ENCODE measurements at places on chromosomes 12 and 14.

DNA sequence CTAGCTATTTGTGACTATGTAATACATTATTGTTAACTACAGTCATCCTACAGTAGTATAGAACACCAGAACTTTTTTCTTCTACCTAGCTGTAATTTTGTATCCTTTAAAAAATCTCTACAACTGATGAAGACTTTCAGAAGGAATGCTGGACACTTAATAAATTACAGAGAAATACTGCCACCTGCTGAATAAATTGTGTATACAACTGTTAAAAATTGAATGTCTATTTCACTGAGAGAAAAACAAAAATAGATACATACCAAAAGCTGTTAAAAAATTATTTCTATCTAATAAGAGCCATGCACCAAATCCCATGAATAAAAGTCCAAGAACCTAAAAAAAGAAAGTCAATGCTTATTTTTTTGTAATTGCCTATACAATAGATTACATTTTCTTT lies 6.6 kb downstream of the TSPAN19 start:
- DNase-seq = no peak

DNA sequence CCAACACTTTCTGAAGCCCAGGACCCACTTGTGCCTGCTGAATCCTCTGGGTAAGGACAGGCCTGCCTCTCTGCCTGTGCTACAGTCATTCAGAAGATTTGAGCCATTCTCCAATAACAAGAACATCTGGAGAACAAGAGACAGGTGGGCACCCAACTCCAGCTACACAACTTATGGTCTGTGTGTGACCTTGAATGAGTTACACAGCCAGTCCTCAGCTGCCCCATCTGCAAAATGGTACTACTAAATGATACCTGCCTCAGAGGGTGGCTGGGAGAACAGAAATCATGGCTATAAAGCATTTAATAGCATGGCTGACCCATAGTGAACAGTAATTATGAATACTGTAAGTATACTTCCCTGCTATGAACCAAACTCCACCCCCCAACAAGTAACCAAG lies 4.2 kb downstream of the CKAP4 start:
- DNase-seq = no peak

GRCh38 chr12:75439930-75440329 lies 40.6 kb upstream of the GLIPR1 start:
- no peak for DNase-seq

DNA sequence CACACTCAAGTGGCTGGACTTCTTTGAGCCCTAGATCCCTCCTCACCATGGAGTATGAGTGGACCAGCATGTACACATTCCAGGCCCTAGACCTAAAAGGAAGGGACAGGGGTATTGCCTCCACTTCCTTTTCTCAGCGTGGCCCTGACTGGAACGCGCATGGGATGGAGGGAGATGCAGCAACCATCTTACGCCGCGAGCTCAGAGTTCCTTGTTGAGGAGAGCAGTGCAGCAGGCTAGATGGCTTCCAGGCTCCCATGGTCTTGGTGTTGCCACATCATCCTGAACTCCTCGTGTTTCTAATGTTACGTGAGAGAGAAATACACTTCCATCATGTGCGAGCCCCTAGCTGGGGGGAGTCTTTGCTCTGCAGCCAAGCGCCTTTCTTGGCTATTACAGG lies 61.8 kb upstream of the DIO3 start:
- DNase-seq = no peak

GRCh38 chr12:47139000-47139681 lies 59.4 kb upstream of the AMIGO2 start:
- no peak for DNase-seq

- no peak for DNase-seq
Measured at GRCh38 chr14:95713596-95714371, at the start of gene TCL1A. TCL1A (minus strand) TSS chr14:95714125; CDS start chr14:95714066, 59 bp downstream.

GRCh38 chr14:94542111-94542810 lies 19.0 kb upstream of the SERPINA4 start:
- no peak for DNase-seq

- DNase-seq = peak; percentile 14
Measured at GRCh38 chr14:105851716-105852377, 325.5 kb downstream of the TMEM121 start.

- no peak for DNase-seq
Measured at GRCh38 chr12:78442454-78442801, 422.1 kb upstream of the SYT1 start.

GRCh38 chr12:125696054-125696453 lies 630.8 kb downstream of the AACS start:
- DNase-seq = no peak

GRCh38 chr12:132445884-132446632 lies 43.9 kb upstream of the FBRSL1 start:
- DNase-seq = peak; percentile 83

DNA sequence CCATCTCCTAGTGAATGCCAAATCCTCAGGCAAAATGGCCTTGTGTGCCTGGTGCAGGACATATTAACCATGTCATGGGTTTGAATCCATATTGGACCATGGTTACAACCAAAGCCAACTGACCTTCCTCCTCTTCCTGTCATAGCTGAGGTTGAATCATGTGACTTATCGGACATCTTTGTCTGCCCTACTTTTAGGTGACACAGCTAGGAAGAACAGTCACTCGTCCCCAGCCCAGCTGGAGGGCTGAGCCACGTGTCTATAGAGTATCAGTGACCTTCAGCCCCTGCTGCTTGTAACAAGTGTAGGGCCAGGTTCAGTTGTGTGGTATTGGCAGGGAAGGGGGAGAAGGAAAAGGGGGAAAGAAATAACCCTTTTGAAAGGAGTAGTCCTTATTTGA lies 225.2 kb downstream of the KTN1 start:
- no peak for DNase-seq

- no peak for DNase-seq
Measured at GRCh38 chr12:80053051-80053790, 46.1 kb upstream of the OTOGL start.

DNA sequence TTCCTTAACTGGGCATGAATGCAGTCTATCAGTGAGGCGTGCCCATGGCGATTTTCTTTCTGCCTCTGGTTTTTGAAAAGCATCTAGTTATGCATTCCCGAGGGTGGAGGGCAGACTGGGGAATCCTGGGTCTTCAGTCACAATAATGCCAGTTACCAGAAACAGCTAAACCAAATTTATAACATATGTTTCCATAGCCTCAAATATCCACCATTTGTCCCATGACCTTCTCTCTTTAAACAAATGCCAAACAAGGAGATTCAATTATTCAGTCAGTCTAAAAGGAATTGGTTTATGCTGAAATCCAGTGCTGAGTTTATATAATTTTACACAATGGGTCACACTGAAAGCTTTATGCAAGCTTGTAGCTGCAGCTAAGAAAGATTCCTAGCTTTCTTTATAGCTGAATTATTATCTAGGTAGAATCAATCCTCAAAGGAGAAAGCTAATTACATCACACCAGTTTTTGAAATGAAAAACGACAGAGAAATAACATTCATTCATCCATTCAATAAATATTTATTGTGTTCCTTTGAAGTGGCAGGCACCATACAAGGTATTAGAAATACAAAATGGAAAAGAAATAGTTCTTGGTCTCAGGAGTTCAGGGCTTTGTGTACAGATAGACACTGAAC lies 131.3 kb upstream of the RAP1B start:
- no peak for DNase-seq

- DNase-seq = no peak
Measured at GRCh38 chr14:37143475-37143874, 28.9 kb downstream of the SLC25A21 start.

GRCh38 chr12:101021442-101021841 lies 188.6 kb downstream of the SLC5A8 start:
- DNase-seq = no peak

- DNase-seq = peak; percentile 59
Measured at GRCh38 chr14:93861836-93862235, 65.3 kb upstream of the FAM181A start.

- no peak for DNase-seq
Measured at GRCh38 chr14:102930753-102931579, 8.5 kb downstream of the AMN start.

- DNase-seq = no peak
Measured at GRCh38 chr12:87059231-87059630, 803.0 kb upstream of the MGAT4C start.

DNA sequence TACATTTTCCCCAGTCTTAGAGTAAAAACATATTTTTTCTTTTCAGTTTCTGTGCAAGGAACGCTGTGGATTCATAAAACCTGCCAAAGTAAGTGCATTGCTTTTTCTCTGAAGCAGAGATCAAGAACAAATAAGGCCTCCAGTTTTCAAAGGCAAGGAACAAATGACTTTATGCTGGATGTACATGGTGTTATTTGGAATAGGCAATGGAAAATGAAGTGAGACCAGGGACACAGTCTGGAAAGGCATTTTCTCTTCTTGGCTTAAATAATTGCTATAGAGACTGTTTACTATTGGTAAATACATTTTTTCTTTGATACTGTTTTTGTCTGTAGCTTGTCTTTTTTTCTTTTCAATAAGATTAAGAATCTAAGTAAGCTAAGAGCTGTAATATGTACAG lies 725.9 kb upstream of the MDGA2 start:
- DNase-seq = no peak

- no peak for DNase-seq
Measured at GRCh38 chr14:31239741-31240140, 32.1 kb upstream of the HECTD1 start.

DNA sequence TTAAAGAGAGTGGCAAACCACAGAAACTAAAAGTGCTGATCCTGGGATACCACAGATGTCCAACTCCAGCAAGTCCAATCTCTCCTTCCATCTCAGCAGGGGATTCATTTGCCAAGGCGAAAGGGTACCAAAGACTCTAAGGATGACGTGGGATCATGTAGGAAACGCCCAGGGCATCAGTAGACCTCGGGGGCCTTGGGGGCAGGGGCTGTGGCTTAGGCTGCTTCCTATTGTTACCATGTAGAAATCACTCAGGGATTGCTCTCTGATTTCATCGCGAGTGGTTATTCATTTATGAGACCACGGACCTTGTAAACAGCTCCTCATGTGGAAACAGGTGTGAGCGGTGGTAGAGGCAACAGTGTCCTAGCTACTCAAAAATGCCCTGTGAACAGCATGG lies 149.3 kb upstream of the FKBP4 start:
- DNase-seq = no peak

GRCh38 chr14:77094672-77095284 lies 3.3 kb upstream of the CIPC start:
- peak; percentile 67 for DNase-seq

GRCh38 chr14:101169267-101169666 lies 265.7 kb upstream of the RTL1 start:
- no peak for DNase-seq

DNA sequence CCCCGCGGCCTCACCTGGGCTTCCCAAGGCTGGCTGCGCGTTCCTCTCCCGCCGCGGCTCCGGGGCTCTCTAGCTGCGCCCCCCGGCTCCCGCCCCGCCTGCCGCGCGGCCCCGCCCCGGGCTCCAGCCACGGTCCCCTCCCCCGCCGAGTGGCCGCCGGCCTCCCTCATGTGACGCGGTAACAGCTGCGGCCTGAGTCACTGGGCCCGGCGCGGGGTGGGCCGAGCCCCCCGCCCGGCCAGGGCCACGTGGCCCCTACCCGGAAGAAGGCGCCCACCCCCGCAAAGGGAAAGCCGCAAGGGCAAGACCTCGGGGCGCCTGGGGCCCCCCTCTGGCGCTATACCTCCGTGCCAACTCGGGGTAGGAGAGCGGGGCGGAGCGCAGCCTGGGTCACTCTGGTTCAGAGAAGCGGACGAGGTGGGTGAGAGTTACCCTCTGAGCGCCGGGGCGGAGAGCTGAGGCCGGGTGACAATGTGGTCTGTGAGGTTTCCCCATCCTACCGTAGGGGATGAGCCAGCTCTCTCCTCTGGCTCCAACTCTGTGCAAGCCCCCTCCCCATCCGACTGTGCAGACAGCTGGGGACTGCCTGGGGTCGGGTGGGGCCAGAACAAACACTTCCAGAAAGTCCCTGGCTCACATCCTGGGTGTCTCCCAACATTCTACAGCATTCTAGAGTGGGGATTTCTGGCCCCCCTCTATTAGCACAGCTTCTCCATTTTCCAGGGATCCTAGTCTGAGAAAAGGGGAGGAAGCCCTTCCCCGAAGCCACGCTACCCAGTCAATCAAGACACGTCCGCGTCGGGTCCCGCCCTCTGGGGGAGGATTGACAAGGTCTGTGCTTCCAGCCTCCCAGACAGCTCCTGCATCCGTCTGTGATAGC lies at the start of gene CD63:
CD63 (minus strand) TSS at position 71 of the 880 bp plus-strand sequence. CDS start 668 bp downstream, outside the sequence.
- peak; percentile 90 for DNase-seq

DNA sequence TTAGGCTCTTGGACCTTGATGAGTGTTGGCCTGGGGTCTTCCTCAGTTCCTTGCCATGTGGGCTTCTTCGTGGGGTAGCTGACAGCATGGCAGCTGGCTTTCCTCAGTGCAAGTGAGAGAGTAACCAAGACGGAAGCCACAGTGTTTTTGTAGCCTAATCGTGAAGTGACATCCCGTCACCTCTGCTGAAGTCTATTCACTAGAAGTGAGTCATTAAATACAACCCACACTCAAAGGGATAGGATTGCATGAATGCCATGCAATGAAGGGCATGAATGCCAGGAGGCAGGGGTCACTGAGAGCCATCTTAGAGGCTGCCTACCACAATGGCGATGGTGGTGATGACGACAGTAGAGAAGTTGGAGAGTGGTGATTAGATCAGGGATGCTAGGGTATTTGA lies 13.5 kb upstream of the ASIC1 start:
- no peak for DNase-seq

DNA sequence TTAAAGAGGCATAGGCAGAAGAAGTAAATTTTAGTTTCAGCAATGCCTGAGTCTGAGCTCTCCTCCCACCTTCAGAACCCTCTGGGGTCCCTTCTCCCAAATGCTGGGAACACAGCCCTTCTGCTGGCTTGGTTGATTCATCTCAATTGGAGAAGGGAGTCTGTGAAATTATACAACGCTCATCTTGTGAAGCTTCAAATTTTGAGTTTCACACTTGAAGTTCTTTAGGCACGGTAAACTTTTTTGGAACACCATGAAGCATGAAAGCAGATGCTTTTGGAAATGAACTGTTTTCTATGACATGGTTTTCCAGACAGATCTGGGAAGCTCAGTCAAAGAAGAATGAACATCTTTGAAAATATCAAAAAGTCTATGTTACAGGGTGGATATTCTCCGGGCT lies 69.9 kb downstream of the TBK1 start:
- DNase-seq = no peak

DNA sequence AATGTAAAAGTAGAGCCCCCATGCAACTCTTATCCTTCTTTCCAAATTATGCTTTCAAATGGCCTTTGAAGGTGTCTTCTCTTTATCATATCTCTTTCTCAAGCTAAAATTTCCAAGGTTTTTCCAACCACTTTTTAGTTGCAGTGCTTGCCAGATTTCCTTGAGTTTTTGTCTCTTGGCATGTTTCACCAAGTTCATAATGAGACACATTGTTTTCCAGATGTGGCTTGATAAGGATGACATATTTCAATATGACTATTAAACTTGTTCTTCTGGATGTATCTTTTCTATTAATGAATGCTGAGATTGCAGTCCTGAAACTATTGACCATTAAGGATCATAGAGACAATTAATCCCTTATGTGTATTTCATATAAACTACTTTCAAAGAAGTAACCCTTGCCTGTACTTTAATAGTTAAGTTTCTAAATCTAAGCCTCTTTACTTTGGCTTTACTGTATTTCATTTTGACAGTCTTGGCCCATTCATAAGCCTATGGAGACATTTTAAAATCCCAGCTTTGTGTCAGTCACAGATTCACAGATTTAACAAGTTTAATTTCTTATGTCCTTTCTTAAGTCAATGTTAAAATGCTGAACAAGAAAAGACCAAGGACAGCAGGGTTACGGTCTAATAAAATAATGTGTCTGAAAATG lies 151.5 kb downstream of the LRFN5 start:
- DNase-seq = no peak

All from D341Med (cell line).